K562 (cell line): ENCODE measurements at places on chromosomes 7 and 10.

- DNase-seq: no peak
These were observed 428.0 kb upstream of the TPK1 start for GRCh38 chr7:145263886-145264285.

GRCh38 chr7:121032645-121033460 is 44.3 kb downstream of the CPED1 start:
- no peak for DNase-seq

GRCh38 chr7:28479507-28479947 is 67.2 kb downstream of the CREB5 start:
- DNase-seq: no peak

- DNase-seq: no peak
These were observed 131.6 kb downstream of the NRBF2 start for GRCh38 chr10:63264617-63265221.

DNA sequence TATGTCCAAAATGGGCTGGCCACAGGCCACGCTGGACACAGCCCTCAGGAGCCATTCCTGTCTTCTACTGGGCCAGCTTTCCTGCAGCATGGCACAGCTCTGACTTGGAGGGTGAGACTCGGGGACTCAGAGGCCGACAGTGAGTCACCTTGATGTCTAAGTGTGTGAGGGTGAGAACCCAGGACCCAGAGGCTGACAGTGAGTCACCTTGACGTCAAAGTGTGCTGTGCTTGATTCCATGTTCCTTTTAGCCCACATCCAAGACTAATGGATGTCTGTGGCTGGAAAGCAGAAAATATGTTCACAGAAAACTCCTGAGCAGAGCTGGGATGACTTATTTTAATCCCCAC is 6.0 kb upstream of the FAM170B start:
- no peak for DNase-seq

GRCh38 chr7:20791538-20792434 is 5.1 kb upstream of the SP8 start:
- no peak for DNase-seq

DNA sequence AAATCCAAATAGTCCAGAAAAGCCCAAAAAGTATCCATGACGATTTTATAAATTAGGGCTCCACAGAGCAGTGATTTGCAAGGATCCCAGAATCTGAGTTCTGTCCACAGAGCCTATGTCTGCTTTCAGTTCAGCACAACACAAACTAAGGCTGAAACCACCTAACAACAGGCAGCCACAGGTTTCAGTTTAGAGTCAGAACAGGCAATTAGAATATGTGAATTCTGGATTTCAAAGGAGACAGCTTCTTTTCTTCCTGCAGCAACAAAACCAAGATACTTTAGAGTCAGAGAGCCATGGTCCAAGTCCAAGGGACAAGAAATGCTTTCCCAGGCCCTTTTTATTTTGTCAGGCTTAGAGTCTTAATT is 23.6 kb downstream of the IFIT3 start:
- no peak for DNase-seq

DNA sequence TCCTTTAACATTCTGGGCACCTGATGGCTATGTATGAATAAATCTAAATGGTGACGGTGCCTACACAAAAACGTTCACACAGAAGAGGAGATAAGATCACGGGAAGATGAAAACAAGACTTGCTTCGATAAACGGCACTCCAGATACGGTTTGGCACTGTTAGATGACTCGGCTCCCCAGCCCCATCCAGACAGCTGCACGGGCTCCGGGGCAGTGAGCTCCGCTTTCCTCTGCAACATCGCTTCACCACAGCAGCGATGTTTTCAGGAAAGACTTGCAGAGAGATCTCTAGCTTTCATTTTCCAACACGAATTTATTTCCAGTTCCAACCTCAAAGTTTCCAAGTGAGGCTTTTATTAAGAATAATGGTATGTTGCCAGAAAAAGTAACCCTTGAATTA is 132.1 kb downstream of the KLF6 start:
- DNase-seq: no peak

DNA sequence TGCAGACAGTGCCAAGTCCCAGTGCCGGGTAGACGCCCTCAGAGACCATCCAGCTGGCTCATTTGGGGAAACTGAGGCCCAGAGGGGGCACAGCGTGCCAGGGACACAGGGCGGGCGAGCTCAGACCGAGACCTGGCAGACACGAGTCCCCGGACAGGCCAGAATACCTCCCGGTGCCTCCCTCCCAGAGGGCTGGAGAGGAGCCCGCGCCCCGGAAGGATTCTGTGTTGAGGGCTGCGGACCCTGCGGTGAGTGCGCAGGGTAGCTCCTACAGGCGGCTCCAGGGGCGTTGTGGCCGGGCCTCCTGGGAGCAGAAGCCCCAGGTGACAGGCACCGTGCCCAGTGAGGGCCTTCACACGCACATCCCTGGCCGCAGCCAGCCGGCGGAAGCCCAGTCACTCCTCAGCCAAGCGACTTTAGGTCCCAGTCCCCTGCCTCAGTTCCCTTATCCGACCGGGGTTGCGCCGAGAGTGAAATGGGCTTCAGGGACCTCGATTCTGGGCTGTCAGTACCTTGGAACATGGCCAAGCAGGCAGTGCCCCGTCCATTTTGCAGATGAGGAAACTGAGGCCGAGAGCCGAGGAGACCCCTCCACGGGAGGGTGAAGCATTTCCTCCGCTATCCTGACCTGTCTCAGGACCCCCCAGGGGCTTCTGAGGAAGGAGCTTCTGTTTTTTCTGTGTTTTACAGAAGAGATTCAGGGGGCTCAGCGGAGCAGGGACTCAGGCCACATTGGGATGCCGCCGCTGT is 73.6 kb downstream of the ELFN1 start:
- no peak for DNase-seq

DNA sequence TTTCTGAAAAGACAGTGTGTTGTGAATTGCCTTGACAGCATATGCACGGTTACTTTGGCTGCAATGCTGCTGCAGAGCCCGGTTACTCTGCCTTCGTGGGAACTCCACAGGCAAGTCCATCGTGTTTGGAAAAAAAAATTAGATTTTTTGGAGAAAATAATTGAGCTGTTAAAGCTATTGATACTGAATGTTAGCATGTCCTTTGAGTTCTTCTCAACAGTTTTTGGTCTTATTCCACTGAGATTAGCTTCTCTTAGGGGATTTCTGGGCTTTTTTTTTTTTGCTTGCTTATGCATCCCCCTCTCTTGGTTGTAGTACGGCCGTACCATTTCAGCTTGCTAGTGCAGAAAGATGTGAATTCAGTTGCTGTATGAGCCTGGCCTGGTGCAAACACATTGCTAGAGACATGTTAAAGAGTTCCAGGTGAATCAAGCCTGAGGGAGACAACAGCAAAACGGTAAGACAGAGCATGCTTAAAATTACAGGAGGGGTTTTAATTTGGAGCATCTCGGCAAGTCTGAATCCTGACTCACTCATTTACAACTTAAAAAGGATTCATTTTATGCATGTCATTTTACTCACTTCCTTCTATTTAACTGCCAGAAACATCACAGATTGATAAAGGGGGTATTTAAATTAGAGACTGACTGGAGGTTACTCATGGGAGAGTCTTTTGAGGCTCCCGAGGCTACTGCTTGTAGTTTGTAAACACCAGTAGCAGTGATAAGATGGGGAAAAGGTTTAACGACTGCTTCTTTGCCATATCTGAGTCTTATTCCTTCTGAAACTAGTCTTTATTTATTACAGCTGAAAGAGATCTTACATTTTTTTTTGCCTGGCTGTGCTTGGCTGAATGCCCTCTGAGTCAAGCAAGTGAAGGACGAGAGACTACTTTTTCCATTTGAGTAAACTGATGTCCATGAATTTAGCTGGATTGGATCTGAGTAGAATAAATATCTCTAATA is 113.7 kb downstream of the CDK14 start:
- DNase-seq: no peak

GRCh38 chr10:53361936-53362335 is 589.4 kb upstream of the MBL2 start:
- no peak for DNase-seq

DNA sequence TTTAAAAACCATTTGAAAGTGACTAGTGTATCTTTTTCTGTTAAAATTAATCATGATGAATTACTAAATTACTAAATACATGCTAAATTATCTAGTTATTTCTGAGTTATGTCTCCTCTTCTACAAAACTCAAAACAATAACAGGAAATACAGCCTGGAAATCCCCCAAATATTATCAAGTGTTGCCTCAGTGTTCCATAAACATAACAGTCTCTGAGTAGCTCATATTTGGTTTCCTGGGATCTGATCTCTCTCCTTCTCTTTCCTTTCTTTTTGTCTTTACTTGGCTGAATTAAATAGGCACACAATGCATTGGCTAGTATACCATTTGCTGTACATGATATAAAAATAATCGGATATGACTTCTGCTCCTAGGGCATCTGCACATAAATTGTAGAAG is 277.6 kb upstream of the IGFBP3 start:
- DNase-seq: no peak

- no peak for DNase-seq
These were observed 62.9 kb downstream of the ELMO1 start for GRCh38 chr7:37385787-37386186.

- peak; percentile 74 for DNase-seq
These were observed 65.8 kb upstream of the PRSS58 start for GRCh38 chr7:142323706-142324105.

GRCh38 chr10:11035301-11035991 is 17.8 kb downstream of the CELF2 start:
- no peak for DNase-seq

DNA sequence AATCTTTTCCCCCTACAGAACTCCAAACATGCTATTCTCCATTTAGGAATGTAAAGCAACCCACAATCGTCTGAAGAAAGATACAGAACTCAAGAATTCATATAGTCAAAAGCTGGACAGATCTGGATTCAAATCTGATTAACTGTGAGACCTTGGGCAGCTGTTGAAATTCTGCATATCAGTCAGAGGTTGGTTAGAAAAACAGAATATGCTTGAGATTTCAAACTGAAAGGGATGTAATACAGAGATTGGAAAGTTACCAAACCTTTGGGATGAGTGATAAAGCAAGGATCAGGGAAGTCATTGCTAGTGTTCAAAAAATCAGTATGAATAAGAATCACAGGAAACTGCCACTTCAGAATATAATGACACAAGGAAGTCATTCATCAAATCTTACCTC is 406.6 kb downstream of the HTR7 start:
- DNase-seq: no peak

GRCh38 chr10:69973678-69974077 is 79.0 kb upstream of the MACROH2A2 start:
- DNase-seq: no peak

DNA sequence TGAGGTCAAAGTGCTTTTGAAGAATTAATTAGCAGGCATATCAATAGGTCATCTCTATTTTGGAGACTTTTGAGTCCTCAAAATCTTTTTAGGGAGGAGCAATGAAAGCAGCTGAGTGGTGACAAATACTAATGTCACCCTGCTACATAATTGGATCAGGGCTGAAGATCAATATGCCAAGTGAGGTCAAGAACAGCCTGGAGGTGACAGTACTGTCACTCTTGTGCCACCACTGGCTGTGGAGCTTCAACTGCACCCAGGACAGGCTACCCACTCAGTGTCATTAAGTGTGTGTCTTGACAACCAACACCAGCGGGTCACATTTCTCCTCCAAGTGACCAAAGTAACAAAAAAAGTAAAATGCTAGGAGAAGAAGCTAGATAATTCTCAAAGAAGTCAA is 167.8 kb downstream of the DOCK4 start:
- no peak for DNase-seq

- no peak for DNase-seq
These were observed 1.7 kb upstream of the CFAP58 start for GRCh38 chr10:104351919-104352318.

DNA sequence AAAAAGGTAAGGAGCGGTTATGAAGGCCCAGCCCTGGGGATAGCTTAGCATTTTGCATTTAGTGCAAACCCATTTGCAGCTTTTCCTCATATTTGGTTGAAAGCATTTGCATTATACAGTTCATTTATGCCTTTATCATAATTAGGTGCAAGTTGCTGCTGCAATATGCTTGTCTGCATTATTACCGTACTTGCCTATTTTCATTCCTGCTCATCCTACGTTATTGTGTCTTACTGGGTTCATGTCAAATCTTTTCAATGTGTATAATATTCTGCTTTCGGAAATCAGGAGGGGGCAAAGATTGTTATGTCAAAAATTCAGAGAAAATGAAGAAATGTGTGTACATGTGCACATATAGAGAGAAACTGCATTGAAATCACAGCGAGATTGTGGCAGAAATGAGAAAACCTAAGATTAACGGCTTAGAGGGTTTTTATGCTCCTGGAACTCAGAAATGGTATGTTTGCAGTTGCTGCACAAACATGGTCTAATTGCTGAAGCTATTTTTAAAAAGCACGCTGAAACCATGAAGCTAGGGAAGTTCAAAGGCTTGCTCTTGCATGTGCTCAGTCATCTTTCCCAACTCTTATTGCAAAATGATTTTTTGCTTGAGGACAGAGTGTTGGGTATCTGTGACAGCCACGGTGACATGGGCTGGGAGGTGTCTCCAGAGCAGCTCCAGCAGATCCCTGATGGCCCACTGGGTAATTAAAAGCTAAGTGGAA is 613.2 kb downstream of the SDK1 start:
- DNase-seq: no peak

- no peak for DNase-seq
These were observed 5.3 kb upstream of the AGR2 start for GRCh38 chr7:16810112-16810511.

GRCh38 chr7:28517206-28517605 is 104.9 kb downstream of the CREB5 start:
- no peak for DNase-seq

DNA sequence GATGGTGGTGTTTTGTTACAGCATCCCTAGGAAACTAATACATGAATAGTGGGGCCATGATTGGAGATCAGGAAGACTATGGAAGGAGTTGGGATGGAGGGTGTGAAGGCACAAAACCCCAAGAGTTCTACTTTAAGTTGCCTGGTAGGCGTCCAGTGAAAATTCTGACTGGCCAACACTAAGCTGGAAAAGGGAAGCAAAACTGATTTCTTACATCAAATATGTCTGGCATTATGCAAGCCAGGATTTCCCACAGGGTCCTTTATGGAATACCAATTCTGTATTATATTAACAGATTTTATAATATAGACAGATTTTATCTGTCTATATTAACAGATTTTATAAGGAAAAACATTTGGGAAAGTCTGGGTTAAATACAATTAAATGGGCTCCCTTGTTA is 16.2 kb downstream of the CPVL start:
- DNase-seq: no peak

GRCh38 chr7:28773423-28774145 is 184.5 kb downstream of the TRIL start:
- DNase-seq: no peak

GRCh38 chr7:32937344-32938174 is 19.7 kb upstream of the FKBP9 start:
- peak; percentile 61 for DNase-seq

- DNase-seq: no peak
These were observed 226.4 kb downstream of the TWIST1 start for GRCh38 chr7:18890885-18891621.

DNA sequence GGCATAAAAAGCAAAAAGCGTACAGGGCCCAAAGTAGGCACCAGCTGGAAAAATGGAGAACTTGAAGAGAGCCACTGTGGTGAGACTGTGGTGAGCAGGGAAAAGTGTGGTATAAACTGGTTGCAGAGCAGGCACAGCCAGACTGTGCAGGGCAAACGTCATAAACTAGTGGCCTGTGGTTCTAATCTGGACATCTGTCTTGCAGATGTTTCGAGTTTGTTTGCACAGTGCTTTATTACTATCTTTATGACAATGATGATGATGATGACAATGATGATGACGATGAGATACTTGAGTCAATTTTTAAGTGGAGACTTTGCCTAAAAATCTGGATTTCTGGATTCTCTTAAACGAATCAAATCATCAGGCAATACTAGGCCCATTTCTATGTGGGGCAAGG is 45.7 kb downstream of the SEMA3C start:
- DNase-seq: no peak

- no peak for DNase-seq
These were observed 438.6 kb downstream of the TNS3 start for GRCh38 chr7:47143339-47143738.

- no peak for DNase-seq
These were observed 7.2 kb upstream of the LAMTOR4 start for GRCh38 chr7:100141555-100141949.
